ENCODE measurements at places on chromosomes 1 and 21.

GRCh38 chr1:51663105-51663504 is 46.2 kb downstream of the OSBPL9 start:
- peak; percentile 50 for DNase-seq

GRCh38 chr1:70843452-70843851 is 204.2 kb downstream of the PTGER3 start:
- no peak for DNase-seq

GRCh38 chr21:20999659-21000058 is 1.4 kb downstream of the NCAM2 start:
- peak; percentile 49 for DNase-seq

GRCh38 chr1:20478057-20478635 is 7.9 kb downstream of the CAMK2N1 start:
- no peak for DNase-seq

DNA sequence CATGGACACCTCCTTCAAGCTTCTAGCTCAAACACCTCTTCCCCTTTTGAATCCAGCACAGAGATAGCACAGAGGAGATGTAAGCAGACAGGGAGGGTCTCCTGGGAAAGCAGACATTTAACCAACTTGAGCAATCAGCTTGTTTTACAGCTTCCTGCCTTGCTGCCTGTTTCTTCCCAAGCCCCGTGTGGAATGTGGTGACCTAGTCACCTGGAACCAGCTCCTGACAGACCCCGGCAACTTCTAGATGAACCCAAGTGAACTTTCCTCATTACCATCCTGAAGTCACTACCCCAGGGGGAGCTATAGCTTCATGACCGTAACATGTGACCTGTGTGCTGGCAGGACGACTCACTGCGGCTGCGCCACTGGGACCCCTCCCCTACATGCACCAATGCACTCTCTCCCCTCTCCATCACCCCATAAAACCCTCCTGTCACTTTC is 24.1 kb upstream of the TTF2 start:
- no peak for DNase-seq
